Stimulated activated CD4-positive, alpha-beta T cell treated with anti-CD3 and anti-CD28 coated beads, Interleukin-1b, Interleukin-23, amount 100 ng/mL, for 1 hour (primary cell): ENCODE measurements at places on chromosomes 13 and 19.

- DNase-seq, result no peak
Observed at GRCh38 chr19:33665776-33666595, 44.2 kb downstream of the CHST8 start.

DNA sequence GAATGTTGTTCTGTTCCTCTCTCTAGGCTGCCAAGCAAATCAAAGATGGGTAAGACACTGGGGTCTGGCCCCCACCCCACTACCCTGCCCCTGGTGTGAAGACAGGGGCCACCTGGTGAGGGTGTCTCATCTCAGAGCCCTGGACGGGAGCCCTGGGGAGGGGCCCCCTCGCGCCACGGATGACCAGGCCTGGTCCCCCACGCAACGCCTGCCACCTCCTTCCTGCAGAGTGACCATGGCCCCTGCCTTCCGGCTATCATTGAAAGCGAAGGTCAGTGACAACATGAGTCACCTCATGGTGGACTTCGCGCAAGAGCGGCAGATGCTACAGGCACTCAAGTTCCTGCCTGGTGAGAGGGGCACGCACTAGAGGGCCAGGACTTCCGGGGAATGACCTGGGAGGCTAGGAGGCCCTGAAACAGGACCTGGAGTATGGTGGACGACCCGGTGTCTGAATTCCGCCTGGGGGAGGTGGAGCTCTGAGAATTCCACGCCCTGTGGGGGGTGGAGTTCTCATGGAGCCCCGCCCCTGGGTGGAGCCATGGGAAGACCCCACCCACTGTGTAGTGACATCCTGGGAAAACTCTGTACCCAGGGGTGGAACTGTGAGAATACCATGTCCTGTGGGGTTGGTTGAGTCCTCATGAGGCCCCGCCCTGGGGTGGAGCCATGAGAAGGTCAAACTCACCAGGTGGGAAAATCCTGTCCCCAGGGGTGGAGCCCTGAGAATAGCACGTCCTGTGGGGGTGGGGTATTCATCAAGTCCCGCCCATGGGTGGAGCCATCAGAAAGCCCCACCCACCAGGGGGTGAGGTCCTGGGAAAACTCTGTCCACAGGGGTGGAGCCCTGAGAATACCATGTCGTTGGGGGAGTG lies 6.1 kb downstream of the FSD1 start:
- DNase-seq, result no peak

GRCh38 chr13:30829833-30830637 lies 76.0 kb upstream of the MEDAG start:
- no peak for DNase-seq

GRCh38 chr13:97225533-97225932 lies 3.4 kb downstream of the MBNL2 start:
- no peak for DNase-seq

- DNase-seq, result no peak
Observed at GRCh38 chr13:113784645-113785024, 25.6 kb downstream of the TMEM255B start.

- DNase-seq, result no peak
Observed at GRCh38 chr19:29088761-29089160, 124.2 kb downstream of the UQCRFS1 start.

- DNase-seq, result no peak
Observed at GRCh38 chr19:21109116-21109515, 27.1 kb downstream of the ZNF714 start.

- no peak for DNase-seq
Observed at GRCh38 chr19:20472854-20473253, 92.7 kb downstream of the ZNF737 start.

- no peak for DNase-seq
Observed at GRCh38 chr13:108313382-108313781, 43.9 kb downstream of the TNFSF13B start.

GRCh38 chr13:96796091-96796633 lies 198.1 kb downstream of the OXGR1 start:
- no peak for DNase-seq

- DNase-seq, result no peak
Observed at GRCh38 chr13:39941236-39941635, 285.8 kb downstream of the COG6 start.

DNA sequence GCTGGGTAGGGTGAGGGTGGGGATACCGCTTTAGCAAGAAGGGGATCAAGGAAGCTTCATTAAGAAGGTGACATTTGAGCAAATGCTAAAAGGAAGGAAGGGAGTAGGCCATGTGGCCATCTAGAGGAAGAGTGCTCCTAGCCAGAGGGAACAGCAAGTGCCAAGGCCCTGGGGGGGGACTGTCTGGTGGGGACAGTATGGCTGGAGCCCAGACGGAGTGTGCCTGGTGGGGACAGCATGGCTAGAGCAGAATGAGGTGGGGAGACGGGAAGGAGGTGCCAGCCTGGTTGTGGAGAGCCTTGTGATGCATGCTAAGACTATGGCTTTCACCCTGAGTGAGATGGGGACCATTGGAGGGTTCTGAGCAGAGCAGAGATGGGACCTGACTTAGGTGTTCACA lies 2.1 kb upstream of the TGFB1 start:
- DNase-seq, result no peak

DNA sequence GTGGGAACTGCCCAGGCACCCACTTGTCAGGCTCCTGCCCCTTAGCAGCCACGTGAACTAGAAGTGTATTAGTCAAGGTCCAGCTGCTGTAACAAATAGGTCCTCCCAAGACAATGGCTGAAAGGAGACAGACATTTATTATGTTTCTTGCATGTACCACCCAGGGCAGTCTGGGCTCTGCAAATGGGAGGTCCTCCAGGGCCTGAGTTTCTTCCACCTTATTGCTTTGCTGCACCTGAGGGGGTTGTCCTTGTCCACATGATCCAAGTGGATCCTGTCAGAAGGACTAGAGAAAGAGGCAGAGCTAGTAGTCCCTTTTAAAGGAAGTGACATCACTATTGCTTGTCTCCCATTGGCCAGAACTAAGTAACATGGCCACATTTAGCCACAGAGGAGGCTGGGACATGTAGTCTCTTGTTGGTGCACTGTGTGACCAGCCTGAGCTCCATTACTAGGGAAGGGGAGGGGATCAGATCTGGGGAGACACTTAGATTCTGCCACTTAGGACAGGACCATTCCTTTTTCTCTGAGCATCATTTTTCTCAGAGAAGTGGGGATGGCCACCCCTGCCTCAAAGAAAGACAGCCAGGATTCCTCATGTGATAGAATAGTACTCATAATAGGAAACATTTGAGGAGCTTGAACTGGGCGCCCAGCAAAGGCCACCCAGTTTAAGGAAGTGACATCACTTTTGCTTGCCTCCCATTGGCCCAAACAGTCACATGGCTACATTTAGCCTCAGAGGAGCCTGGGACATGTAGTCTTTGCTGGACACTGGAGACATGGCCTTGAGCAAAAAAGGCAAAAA lies 15.1 kb downstream of the CC2D1A start:
- no peak for DNase-seq

DNA sequence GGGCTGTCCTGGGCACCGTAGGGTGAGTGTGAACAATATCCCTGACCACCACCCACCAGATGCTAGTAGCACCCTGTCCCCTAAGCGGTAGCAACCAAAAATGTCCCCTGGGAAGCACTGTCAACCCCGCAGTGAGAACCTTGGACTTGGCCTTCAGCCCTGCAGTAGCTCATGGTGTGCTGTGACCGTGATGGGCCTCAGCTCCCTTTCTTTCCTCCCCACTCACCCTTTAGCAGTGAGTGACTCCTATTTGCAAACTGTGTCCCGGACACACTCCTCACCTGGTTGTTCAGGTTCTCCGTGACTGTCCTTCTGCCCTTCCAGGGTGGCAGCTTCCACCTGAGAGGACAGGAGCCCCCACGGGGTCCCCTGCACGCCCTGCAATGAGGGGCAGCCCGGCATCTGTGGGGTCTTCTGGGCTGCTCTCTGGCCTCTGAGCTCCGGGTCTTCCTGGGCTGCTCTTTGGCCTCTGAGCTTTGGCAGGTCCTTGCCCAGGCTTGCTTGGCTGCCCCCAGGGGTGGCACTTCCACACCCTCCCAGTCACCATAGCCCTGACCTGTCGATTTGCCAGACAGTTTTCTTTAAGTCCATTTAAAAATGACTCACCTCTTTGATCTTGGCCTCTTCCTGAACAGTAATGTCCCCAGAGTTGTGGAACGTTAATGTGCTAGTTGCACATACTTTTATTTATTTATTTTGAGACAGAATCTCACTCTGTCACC lies 3.8 kb downstream of the KDM4B start:
- no peak for DNase-seq

- DNase-seq, result no peak
Observed at GRCh38 chr13:25179011-25179410, 6.9 kb upstream of the AMER2 start.
